IMR-90 (cell line): ENCODE measurements at places on chromosomes 4 and X. TPM values are rescaled to one million over a fixed set of nuclear protein-coding genes. Genes with fewer than 3 reads are reported as not detected.

LPAR4 gene
- polyA plus RNA-seq: not detected in 2 replicates

DNA sequence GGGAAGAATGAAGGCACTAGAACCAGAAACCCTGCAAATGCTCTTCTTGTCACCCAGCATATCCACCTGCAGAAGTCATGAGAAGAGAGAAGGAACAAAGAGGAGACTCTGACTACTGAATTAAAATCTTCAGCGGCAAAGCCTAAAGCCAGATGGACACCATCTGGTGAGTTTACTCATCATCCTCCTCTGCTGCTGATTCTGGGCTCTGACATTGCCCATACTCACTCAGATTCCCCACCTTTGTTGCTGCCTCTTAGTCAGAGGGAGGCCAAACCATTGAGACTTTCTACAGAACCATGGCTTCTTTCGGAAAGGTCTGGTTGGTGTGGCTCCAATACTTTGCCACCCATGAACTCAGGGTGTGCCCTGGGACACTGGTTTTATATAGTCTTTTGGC lies 181.7 kb downstream of the AR start:
- no peaks in the 10 kb centered on the region for H3K4me1 ChIP-seq
- no peaks in the 10 kb centered on the region for H3K27me3 ChIP-seq
- no peak overlapping the region for H3K27ac ChIP-seq
- no peaks in the 10 kb centered on the region for H3K36me3 ChIP-seq

GRCh38 chr4:159735281-159736207 lies 632.7 kb downstream of the RAPGEF2 start:
- DNase-seq: no peak
- no peaks in the 10 kb centered on the region for H3K27me3 ChIP-seq
- H3K36me3 ChIP-seq: no peaks in the 10 kb centered on the region
- H3K27ac ChIP-seq: no peak overlapping the region
- H3K4me3 ChIP-seq: no peak overlapping the region

GRCh38 chr4:122775987-122776836 lies 43.7 kb downstream of the BBS12 start:
- H3K4me3 ChIP-seq: no peak overlapping the region
- peak overlapping the region; percentile 26; the same call in 1 of the 2 replicates for H3K27ac ChIP-seq
- H3K27me3 ChIP-seq: no peaks in the 10 kb centered on the region

DNA sequence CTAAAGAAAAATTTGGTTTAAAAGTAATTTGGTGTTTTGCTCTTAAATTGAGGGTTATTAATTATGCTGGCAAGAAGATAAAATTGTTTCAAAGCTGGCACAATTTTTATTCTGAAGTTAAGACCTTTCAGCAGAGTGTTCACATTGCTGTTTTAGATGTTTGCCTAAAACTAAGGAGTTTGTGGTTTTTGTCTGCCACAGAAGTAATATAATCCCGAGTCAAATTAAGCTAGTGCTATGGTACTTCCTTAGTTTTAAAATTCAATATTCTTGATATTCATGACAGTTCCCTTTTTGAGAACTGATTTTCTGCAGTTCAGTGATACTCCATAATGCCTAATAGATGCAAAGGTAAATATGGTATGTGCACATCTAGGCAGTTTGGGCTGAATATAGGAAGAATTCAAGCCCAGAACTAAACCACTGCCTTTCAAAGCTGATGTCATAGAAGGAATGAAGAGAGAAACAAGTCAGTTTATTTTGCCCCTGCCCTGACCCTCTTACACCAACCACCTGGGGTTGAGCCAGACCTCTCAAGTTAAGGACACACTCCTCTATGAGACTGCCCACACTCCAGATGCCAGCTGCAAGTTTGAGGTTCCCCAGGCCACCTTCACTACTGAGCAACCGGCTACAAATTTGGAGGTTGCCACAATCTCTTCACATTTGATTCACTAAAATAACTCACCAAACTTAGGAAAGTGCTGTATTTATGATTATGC lies 32.1 kb upstream of the VEGFC start:
- no peak for DNase-seq
- H3K4me3 ChIP-seq: no peak overlapping the region
- no peak overlapping the region for H3K27ac ChIP-seq
- no peaks in the 10 kb centered on the region for H3K36me3 ChIP-seq

BMP2K gene
- 14.3 and 15.8 TPM in 2 replicates for polyA plus RNA-seq

TIGD4 gene
- 0.03 TPM in 1 of 2 replicates, not detected in the other for polyA plus RNA-seq
